ENCODE measurements at places on chromosomes 11 and 22. TPM values are rescaled to one million over a fixed set of nuclear protein-coding genes. Genes with fewer than 3 reads are reported as not detected.

DNA sequence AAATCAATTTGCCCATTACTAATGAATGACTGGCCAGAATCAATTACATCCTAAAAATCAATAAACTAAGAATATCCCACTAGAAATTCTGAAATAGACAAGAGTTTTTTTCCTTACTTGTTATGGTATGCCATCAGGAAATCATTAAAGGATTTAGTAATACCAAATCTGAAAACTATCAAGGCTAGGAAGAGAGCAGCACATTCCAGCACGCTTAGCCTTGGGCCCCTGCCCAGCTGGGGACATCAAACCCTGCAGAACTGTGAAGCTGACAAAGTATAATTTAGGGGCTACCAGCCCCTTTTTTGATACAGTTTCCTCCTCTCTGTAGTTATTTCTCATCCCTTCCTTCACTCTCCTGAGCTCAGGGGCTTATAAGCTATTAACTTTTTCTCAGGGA, 247.8 kb upstream of the ZC3H12C start:
- no peak overlapping the region for H3K27ac ChIP-seq
- H3K4me3 ChIP-seq: no peak overlapping the region
- H3K27me3 ChIP-seq: no peaks in the 10 kb centered on the region
- H3K36me3 ChIP-seq: no peaks in the 10 kb centered on the region
- H3K4me1 ChIP-seq: no peaks in the 10 kb centered on the region

DNA sequence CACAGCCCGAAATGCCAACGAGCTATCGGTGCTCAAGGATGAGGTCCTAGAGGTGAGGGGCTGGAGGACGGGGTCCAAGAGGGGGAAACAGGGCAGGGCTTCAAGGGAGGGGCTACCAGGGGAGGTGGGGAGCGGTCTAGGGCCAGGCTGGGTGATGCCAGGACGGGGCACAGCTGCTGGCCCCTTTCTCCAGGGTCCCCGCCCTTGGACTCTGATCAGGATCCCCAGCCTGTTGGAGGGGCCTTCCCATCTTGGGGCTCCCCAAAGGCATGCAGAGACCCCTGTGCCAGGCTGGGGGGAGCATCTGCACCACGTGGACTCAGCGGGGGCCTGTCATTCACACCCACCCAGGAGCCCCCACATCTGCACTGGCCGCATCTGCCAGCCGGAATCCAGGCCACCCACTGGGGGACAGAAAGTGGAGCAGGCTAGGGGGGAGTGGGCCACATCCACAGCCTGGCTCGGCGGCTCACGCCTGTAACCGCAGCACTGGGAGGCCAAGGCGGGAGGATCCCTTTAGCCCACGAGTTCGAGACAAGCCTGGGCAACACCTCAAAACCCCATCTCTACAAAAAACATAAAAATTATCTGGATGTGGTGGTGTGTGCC, 18.9 kb downstream of the EPS8L2 start:
- peaks cover 53% of the 10 kb centered on the region for H3K36me3 ChIP-seq
- DNase-seq: no peak
- no peak overlapping the region for H3K27ac ChIP-seq
- peaks cover 66% of the 10 kb centered on the region for H3K4me1 ChIP-seq
- H3K4me3 ChIP-seq: no peak overlapping the region
- peaks cover 31% of the 10 kb centered on the region for H3K27me3 ChIP-seq

DNA sequence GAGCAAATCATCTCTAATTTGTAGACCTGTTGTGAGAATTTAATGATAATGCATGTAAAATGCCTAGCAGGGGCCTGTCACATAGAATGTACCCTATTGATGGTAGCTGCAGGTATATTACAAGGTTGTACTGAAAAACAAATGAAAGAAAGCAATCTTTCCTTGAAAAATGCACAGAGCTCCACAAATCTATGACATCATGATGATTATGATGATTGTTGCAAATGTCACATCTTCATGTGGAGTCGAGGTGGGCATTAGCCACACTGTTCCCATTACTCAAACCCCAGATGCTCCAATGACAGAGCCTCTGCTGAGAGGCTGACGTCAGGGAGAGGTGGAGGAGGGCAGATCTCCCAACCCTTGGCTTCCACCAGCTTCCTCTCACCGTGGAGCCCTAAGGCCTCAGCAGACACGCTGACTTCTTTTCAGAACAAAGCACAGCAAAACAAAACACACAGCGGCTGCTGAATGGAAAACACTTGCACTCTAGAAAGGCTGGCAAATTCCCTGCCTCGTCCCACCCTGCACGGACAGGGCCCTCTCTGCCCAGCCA, 298.3 kb downstream of the KIRREL3 start:
- H3K4me3 ChIP-seq: no peak overlapping the region
- DNase-seq: no peak
- H3K27ac ChIP-seq: no peak overlapping the region
- H3K4me1 ChIP-seq: no peaks in the 10 kb centered on the region

GRCh38 chr22:24819911-24820461, 14.0 kb downstream of the SGSM1 start:
- no peaks in the 10 kb centered on the region for H3K27me3 ChIP-seq
- peaks cover 2% of the 10 kb centered on the region for H3K36me3 ChIP-seq
- no peak overlapping the region for H3K4me3 ChIP-seq
- peak; percentile 81 for DNase-seq
- peaks cover 25% of the 10 kb centered on the region for H3K4me1 ChIP-seq

DNA sequence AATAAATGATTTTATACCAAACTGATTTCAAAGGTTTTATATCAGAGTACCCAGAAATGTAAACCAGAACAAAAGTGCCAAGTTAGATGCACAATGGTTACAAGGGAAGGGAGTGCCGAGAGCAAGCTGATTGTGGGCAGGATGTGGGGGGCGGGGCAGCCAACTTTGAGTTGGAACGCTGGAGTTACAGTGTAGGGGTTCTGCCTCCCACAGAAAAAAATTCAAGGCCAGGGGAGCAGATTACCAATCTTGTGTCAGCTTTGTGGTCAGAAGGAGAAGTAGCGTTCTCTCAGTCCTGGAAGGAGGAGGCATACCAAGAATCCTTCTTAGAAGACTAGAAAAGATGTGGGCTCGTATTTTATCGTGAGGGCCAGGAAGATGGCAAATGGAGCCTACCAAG, 15.9 kb upstream of the POU2AF2 start:
- no peaks in the 10 kb centered on the region for H3K27me3 ChIP-seq
- no peak for DNase-seq
- H3K4me3 ChIP-seq: no peak overlapping the region
- H3K27ac ChIP-seq: no peak overlapping the region

- peaks cover 11% of the 10 kb centered on the region for H3K36me3 ChIP-seq
- no peaks in the 10 kb centered on the region for H3K27me3 ChIP-seq
- no peak overlapping the region for H3K27ac ChIP-seq
- DNase-seq: no peak
- H3K4me3 ChIP-seq: no peak overlapping the region
- H3K4me1 ChIP-seq: no peaks in the 10 kb centered on the region
Measured at GRCh38 chr11:73415854-73416615, 39.8 kb downstream of the RELT start.

DNA sequence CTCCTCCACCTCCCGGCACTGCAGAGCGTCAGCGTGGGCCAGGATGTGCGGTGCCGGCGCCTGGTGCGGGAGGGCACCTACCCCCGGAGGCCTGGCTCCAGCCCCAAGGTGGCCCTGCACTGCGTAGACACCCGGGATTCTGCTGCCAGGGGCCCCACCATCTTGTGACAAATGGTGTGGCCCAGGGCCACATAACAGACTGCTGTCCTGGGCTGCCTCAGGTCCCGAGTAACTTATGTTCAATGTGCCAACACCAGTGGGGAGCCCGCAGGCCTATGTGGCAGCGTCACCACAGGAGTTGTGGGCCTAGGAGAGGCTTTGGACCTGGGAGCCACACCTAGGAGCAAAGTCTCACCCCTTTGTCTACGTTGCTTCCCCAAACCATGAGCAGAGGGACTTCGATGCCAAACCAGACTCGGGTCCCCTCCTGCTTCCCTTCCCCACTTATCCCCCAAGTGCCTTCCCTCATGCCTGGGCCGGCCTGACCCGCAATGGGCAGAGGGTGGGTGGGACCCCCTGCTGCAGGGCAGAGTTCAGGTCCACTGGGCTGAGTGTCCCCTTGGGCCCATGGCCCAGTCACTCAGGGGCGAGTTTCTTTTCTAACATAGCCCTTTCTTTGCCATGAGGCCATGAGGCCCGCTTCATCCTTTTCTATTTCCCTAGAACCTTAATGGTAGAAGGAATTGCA, 13.5 kb downstream of the TSKU start:
- peaks cover 59% of the 10 kb centered on the region for H3K4me1 ChIP-seq
- DNase-seq: peak; percentile 49
- H3K27ac ChIP-seq: no peak overlapping the region
- H3K27me3 ChIP-seq: no peaks in the 10 kb centered on the region

Gene RAB3IL1
- polyA plus RNA-seq: 19.6 TPM

Gene AIFM3
- polyA plus RNA-seq: 3.2 TPM

Measured in large intestine (tissue), 12 donors.